SHP77 (cell line): ENCODE measurements at places on chromosomes 7 and 10.

DNA sequence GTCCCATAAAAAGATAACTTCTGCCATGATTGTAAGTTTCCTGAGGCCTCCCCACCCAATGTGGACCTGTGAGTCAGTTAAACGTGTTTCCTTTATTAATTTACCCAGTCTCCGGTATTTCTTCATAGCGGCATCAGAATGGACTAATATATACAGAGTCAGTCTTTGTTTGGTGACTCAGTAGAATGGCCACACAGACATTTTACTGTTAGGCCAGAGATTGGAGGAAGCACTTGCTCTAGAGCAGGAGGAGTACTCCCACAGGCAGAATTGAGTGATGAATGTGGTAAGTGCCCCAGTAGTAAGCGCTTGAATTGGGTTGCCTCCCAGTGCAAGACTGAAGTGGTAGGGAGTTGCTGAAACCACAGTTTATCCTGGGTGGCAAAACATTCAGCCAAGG is 149.5 kb upstream of the SMIM30 start:
- DNase-seq = no peak

GRCh38 chr7:114533131-114533530 is 118.5 kb downstream of the FOXP2 start:
- peak; percentile 72 for DNase-seq

DNA sequence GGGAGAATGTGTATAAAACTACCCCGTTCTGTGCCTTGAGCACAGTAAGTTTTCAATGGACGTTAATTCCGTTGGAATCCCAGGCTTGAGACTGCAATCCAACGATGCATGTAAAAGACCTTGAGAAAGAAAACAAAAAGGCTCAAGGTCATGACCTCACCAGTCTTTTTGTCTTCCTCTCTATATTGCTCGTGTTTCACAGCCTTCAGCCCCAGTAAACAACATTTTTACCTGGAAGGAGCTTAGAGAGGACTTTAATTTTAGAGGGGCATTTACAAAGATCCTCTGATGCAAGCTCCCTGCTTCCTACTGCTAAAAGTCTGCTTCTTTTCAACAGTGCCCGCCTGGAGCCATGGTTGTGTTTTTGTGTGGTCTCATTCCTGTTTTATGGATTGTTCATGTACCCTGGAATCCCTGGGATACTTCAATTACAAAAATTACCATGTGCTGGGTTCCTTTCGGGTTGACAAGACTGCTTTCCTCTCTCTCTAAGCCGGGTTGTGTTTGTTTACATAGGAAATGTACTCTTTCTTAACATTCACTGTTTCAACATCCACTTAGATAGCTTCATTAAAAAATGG is 320.1 kb upstream of the NFE2L3 start:
- DNase-seq = no peak

DNA sequence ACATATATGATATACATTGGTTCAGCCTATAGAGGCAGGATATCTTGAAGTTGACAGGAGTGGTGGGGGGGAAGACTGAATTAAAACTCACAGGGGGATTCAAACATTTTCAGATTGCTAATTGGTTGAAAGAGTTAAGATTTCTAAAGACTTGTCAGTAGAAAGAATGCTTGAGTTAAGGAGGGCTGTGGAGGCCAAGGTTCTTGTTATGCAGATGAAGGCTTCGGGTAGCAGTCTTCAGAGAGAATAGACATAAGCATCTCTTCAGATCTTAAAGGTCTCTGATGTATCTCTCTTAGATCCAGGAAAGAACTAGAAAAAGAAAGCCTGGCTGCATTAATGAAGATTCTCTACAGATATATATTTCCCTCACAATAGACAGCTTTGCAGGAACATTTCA is 209.8 kb upstream of the SEMA3D start:
- DNase-seq = no peak

- DNase-seq = no peak
Observed at GRCh38 chr7:73597978-73598782, 19.8 kb upstream of the TBL2 start.
